Sciatic nerve (tissue), 2 donors: ENCODE measurements at places on chromosomes 1 and 21.
A peak's percentile ranks its signal among the peaks of the same experiment; 100 is the strongest.

DNA sequence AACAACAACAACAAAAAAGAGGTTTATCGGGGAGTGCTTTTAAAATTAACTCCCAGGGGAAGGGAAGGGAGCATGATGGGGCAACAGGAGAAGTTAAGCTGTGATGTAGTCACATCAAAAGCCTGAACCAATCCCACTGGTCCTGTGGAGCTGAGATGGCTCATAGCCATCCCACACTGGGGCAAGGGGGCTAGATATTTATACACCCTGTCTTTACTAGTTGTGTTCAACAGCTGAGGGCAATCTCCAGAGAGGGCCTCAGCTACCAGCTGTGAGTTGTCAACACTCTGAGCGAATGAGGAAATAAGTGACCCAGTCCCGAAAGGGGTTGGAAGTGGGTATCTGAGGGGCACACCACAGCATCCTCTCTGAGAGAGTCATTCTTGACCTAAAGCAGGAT, 31.0 kb upstream of the CREG1 start:
- no peak for DNase-seq

- DNase-seq, result peak; percentile 79
Observed at GRCh38 chr1:59150577-59151386, 146.1 kb upstream of the FGGY start.

- DNase-seq, result no peak
Observed at GRCh38 chr1:28070725-28071593, 17.5 kb downstream of the EYA3 start.

DNA sequence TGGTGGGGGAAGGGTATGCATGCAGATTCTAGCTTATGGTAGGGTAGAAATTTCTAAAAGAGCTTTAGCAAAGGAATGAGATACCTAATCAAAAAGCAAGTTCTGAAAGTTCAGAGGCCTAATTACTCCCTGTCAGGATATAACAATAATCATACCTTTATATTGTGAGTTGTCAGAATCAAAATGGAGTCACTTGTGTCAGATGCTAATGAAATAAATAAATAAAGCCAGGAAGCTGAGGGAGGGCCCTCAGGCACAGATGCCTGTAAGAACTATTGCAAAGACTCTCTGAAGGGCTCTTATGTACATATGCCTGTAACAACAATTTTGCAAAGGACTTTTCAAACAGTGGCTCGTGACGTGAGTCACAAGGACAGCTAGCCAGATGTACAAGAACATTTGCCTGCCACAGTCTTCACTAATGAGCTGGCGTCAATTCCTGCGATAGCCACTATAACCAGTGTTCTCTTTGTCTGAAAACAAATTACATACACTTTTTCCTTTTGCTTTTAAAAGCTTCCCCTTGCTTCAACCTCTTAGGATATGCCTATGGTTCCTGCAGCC, 27.4 kb upstream of the DNASE2B start:
- no peak for DNase-seq

- no peak for DNase-seq
Observed at GRCh38 chr1:215744419-215744818, 177.3 kb downstream of the KCTD3 start.

DNA sequence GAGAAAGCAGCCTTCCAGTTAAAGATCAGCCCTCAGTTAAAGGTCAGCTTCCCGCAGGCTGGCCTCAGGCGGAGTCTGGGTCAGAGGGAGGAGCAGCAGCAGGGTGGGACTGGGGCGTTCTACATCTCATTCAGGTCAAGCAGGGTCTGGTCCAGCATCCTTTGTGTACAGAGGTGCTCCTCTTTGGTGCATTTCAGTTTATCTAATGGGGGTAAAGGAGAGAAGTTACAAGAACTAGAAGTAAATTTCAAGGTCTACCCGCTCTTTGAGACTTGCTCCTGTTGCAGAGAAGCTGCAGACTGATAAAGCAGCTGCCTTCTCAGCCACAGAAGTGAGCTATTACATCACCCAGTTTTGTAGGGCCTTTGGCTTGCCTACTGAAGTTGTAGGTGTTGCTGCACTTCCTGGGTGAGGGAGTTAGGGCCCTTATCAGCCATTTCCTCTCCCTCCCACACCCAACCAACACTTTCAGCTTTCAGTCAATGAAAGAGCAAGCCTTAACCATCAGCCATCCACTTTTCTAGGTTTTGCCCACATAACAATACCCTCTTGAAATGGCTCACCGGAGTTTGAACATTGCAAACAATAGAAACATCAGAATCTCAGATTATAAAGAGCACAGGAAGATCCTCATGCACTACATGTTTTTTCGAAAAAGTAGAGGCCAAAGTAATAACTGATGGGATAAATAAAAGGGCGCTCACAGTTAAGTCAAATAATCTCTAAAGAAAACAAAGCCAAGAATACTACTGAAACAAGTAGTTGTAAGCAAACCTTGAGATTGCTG, 2.8 kb upstream of the NUP210L start:
- no peak for DNase-seq

GRCh38 chr1:69765951-69766350, 198.2 kb downstream of the LRRC7 start:
- no peak for DNase-seq

DNA sequence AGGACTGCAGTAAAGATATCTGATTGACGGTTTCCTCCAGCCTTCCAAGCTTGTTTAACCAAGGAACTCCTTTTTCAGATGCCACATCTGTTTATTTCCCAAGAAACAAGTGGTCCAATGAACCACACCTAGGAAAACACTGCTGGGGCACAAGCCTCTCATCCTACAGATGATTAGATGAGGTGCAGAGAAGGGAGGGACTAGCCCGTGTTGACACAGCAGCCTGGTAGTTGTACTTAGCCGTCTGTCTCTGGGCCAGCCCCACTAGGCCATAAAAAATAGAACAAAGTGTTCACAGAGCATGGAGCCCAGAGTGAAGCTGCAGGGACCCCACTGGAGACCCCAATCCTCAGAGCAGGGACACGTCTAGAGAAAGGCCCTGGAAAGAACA, 32.1 kb downstream of the LRP8 start:
- DNase-seq, result no peak

DNA sequence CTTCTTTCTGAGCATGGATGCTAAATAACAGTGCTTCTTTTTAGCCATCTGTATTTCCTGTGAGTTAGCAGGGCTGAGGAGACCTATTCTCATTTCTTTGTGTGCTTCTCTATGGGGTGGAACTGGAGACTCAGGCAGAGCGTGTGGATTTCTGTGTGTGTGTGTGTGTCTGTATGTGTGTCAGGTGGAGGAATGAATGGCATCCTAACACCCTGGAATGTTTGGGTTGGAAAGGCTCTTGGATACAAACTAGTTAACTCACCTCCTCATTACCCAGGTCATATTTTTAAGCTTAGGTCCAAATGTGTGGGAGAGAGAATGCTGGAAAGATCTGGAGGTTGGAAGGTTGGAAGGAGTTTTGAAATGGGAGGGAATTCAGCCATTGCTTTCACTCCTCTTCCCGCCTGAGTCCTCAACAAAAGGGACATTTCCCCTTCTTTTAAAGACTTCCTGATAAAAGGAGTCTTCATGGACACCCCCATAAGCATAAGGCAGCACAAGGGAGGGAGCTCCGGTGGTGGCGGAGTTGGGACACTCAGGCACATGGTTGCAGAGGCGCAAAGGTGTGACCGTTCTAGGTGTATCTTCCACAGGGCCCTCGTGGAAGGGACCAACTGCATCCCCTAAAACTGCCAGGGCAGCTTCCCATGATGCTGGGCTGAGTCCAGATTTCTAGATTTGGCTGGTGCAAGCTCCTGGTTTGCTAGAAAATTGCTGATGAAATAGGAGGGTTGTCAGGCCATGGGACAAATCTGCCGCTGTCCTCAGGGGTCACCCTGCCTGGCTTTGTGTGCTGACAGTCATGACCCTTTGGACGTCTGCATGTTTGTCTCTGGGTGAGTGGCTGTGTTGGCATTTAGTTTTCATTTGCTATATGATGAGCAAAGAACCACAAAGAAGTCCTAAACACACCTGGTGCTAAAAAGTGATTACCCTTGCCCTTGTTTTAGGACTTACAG, 37.6 kb downstream of the MTARC1 start:
- no peak for DNase-seq

GRCh38 chr1:20212085-20212684, 25.9 kb upstream of the PLA2G2C start:
- DNase-seq, result no peak

GRCh38 chr1:169249611-169250010, 118.0 kb downstream of the NME7 start:
- DNase-seq, result no peak

DNA sequence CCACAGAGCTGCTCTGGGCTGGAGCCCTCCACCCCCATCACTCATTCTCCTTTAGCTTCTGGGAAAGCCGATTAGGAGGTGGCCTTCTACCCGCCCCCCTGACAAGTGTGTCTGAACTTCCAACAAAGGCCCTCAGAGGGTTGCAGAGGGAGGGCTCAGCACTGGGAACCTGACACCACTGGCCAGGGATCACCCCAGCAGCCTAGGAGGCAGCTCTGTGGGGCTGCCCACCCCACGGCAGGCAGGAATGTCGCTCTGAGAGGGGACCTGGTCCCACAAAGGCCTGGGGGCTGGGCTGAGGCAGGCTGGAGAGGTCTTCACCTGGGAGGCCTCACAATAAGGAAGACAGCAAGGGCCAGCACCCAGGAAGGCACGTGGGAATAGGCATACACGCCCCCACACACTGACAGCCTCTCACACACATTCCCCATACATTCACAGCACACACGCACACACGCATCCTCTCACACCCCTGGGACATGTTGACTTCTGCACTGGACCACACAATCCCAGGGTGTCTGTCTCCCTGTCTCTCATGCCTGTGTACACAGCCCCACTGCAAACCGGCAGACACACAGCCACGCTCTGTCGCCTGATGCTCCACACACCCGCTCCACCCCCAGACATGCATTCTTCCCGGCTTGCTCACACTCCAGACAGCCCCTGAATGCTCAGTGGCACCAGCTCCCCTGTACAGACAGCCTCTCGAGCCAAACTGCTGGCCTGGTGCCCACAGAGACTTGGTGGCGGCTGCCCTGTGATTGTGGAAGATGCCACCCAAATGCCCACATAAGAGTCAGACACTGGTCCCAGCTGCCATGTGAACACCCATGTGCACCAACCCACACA, 30.7 kb downstream of the DMBX1 start:
- no peak for DNase-seq

DNA sequence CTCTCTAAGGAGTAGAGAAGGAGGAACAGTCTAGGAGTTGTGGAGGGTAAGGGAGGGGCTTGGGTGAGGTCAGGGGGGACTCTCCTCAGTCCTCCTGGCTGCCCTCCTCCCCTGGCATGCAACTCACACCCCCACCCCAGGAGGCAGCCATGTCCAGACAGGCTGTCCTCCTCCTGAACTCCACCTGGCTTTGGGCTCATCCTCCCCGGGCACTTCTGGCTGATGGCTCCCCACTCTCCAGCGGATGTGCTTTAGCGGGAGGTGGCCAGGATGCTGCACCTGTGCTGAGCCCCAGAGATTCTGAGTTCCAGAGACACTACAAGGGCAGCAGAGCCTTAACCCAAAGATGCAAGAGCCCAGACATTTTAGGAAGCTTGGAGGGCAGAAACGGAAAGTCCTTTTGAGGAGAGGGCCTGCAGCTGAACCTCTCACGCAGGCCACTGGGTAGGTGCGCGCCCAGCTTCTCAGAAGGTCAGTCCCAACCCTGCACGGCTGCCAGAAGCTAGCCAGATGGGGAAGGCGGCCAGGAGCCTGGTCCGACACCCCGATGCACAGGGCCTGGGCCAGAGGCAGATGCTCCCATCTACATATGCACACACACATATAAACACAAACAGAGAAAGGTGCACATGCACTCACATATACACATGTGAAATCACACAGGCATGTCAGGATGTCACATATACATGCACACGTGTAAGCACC, 83.4 kb downstream of the PDE9A start:
- DNase-seq, result no peak

DNA sequence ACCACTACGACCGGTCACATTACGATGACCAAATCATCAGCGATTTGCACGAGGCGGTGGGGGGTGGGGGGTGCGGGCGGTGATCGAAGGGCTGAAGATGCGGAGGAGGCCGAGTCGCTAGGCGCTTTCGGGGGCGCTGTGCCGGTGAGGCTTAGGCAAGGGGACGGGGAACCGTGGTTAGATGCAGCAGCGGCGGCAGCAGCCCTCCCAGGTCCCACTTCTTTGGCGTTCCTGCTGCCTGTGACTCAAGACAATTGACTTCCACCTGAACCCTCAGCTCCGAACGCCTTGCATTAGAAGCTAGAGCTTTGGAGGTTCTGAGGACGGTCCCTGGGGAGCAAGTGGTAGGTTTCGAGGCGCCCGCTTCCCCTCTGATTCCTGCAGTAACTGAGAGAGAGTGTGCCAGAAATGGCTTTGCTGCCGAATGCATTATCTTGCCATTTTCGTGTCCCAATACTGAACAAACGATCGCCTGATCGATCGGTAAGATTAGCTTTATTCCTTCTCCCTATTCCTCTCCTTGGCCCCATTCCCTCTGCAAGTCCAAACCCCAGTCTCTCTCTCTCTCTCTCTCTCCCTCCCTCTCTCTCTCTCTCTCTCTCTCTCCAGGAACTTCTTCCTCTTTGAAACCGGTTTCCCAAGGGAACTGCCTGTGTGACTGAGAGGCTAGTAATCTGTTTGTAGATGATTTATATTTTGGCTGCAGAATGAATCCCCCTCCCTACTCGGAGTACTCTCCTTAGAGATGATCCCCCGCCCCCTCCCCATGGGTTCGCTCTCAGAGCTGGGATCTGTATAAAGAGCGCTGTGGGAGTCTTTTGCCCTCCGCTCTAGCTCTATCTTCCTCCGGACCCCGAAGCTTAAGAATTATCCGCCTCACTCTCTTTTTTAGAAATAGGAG, 735 bp upstream of the BRINP3 start:
- DNase-seq, result no peak

DNA sequence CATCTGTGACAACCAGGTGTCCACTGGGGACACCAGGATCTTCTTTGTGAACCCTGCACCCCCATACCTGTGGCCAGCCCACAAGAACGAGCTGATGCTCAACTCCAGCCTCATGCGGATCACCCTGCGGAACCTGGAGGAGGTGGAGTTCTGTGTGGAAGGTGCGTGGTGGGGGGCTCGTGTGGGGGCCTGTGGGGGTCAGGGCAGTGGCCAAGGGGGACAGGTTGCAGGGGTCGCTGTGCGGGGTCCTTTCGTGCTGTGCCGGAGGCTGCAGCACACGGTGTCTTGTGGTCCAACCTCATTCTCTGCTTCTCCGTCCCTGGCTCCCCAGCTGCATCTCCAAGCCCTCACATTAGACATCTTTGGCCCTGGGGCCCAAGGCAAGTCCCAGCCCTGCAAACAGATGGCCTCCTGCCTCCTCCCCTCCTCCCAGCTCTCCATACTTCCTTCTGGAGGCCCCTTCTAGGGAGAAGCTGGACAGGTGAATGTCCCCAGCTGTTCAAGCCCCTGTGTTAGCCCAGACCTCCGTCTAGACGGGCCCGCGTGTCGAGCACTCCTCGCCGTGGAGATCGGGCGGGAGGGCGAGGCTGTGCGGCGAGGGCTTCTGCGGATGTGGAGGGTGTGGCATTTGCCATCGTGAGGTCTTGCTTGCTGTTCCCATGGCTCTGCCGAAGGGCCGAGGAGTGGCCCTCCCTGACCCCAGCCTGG, 2.5 kb downstream of the AGRN start:
- no peak for DNase-seq

- no peak for DNase-seq
Observed at GRCh38 chr1:165595246-165595938, 35.6 kb upstream of the MGST3 start.
